Neuronal stem cell (in vitro differentiated cells): ENCODE measurements at places on chromosomes 2 and 18.

- no peak for DNase-seq
Measured at GRCh38 chr18:10379522-10379921, 74.9 kb upstream of the APCDD1 start.

DNA sequence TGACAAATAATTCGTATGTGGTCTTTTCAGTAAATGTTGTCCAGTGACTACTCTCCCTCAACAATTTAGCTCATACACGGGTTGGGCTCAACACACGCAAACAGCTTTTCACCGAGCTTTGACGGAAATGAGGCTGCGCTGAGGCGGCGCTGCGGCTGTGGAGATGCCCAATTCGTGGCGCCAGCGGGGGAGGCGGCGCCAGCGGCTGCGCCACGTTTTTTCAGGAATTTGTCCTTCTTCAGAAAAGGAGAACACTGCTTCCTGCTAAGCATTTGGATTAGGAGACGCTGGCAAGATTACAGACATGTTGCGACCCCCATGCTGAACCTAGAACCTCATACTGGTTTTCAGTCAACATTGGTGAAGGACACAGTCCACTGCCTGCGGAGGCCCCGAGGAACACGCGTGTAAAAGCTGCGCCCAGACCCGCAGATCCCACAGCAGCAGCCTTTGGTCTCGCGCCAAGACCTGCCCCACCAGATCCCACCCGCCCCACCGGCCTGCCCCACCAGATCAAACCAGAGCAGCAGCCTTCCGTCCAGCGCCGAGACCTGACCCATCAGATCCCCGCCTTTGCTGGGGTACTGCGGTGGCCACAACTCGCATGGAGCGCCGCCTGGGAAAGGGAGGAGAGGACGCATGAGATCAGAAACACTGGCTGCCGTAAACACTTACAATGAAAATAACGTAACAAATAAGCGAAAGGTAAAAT is 173.8 kb downstream of the TMEM18 start:
- DNase-seq = no peak

DNA sequence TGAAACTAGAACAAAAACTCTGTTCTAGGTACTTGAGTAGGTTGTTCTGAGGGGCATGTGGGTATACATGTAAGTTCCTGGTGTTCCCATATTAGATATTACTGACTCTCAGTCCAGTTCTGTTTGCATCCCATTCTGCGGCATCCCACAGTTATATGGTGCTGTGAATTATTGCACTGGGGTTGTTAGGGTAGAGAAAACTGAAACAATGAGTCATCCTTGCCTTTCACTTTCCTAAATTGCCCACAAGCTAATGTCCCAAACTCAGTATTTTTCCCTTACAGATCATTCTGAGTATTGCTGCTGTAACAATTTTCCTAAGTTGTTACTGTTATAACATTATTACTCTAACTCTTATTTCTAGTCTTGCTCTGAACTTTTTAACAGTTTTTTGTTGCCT is 3.0 kb downstream of the WDR75 start:
- no peak for DNase-seq

DNA sequence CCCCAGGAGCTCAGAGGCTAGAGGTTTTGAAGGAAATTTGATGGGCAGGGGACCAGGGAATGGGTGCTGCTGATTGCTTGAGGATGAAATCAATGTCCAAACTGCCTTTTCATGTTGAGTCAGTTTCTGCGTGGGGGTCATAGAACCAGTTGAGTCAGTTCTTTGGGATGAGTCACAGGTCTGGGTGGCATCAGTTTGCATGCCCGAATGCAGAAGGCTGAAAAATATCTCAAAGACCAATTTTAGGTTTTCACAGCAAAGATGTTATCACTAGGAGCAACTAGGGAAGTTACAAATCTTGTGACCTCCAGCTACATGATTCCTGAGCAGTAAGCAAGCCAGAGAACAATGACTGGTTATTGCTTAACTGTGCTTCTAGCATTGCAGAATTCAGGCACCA is 1135.1 kb upstream of the CRIM1 start:
- no peak for DNase-seq

DNA sequence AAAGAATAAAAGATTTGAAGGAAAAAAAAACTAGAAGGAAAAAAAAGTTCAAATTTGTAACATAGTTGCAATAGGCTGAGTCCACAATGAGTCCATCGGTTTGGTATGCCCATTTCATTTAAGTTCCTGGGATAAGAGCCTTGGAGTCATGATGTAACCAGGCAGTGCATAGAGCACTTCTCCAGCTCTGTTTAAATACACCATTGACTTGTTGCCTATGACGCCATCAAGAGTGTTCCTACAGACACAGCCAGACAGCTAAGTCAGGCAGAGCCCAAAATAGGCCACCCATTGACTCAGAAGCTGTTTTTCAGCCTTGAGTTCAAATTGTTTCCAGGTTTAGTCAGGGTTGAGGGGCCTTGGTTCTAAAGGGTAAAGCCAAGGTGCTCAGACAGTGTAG is 44.9 kb downstream of the SOCS6 start:
- no peak for DNase-seq

- DNase-seq = no peak
Measured at GRCh38 chr2:156518138-156518537, 82.0 kb downstream of the GPD2 start.

GRCh38 chr2:222732489-222733178 is 61.2 kb downstream of the MOGAT1 start:
- no peak for DNase-seq

DNA sequence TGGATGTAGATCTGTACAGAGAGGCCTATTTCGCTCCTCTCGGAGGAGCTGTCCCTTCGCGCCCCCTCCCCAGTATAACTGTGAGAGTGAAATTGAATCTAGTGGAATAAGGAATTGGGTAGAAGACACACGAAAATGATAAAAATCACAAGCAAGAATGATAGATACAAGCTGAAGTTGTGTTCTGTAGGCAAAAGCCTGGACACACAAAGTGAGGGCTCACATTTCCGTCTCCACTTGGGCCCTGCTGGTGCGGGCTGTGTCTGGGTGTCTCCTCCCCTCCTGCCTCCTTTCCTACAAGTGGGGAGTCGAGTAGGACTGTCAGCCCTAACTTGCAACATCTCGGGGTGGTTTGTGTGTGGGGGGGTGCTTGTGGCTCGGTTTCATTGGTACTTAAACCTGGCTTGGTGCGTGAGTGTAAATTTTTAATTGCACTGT is 457 bp upstream of the SP9 start:
- DNase-seq = peak; percentile 44
